ENCODE measurements at places on chromosomes 4 and X.

DNA sequence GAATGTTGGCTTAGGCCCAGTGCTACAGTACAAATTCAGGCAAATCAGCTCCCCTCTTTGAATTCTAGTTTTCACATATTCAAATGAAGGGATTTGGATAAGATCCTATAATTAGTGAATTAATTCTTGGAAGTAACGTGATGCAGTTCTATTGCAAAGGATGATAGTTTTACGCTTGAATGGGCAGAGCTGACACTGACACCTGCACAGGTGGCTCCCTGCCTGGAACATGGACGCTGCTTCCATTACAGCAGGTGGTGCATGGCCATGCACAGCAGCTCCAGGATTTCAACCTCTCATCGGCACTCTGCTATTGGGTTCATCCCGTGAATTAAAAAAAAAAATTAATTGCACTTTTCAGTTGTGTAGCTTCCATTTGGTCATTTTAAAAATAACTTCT lies 28.4 kb upstream of the RPS6KA6 start:
- no peak for DNase-seq

GRCh38 chr4:53522334-53522733 lies 69.0 kb downstream of the LNX1 start:
- DNase-seq = no peak

GRCh38 chr4:47651231-47651630 lies 166.2 kb downstream of the ATP10D start:
- DNase-seq = no peak

DNA sequence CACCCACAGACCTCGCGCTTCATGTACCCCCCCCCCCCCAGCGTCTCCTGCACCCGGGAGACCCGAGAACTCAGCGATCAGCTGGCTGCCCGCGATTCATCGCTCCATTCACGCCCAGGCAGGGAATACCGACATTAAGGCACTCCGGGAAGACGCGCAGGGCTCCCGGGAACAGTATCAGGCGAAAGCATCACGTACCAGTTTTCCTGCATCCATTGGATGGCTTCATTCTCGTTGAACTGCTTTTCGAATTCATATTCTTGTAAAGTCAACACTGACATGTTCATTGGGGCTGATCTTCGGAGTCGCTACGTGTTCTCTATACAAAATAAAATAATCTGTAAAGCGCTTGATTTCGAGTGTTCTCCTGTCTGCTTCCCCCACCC lies 373 bp downstream of the ELOVL6 start:
- peak; percentile 35 for DNase-seq

DNA sequence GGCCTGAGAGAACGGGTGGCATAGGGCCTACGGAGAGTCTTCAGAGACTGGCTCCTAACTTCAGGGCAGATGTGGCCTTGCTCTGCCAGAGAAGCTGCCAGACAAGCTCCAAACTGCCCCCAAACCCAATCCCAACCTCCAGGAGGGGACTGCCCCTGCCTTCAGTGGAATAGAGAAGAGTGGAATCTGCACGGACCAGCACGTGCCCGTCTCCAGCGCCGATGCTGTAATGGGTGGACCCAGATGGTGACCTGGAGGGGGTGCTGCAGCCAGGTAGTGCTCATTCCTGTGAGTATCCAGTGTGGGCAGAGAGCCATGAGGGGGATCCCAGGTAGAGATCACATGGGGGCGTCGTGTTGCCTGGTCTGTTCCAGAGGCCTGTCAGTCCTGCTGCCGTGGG lies 73.2 kb upstream of the NKX1-1 start:
- no peak for DNase-seq

DNA sequence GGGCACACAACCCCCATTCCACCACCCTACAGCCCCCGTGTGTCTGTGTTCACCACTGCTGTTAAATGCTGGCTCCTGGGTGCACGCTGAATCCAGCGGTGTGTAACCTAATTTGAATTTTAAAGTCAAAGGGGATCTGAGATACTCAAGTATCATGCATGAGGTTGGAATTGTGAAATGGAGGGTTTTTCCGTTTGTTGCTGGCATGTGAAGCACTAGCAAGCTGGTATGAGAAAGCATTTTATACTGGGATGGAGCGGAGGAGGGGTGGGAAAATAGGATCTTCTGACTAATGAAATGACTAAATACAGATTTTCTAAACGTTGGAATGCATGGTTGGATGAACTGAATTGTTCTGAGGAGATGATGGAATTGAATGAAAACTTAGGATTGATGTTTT lies 36.9 kb upstream of the FAT1 start:
- DNase-seq = peak; percentile 59

DNA sequence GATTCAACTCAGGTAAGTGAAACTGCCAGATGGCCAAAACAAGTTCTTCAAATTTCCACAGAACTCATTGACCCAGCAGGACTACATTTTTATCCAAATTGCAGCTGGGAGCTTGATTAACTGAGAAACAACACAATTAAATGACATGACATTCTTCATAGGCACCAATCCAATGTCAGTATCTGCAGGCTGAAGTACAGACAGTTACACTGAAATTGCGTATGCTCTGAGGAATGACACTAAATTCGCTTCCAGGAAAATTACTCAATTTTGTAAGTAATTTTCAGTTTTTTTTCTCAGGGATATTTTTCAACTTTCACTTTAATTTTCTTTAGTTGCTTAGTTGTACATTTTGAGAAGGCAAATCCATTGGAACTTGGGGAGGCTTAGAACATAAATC lies 4.5 kb downstream of the C1GALT1C1 start:
- DNase-seq = peak; percentile 47

GRCh38 chrX:102765217-102765616 lies 44.7 kb downstream of the GPRASP3 start:
- DNase-seq = peak; percentile 59

- DNase-seq = no peak
Measured at GRCh38 chr4:139085141-139085540, 69.6 kb downstream of the NOCT start.

DNA sequence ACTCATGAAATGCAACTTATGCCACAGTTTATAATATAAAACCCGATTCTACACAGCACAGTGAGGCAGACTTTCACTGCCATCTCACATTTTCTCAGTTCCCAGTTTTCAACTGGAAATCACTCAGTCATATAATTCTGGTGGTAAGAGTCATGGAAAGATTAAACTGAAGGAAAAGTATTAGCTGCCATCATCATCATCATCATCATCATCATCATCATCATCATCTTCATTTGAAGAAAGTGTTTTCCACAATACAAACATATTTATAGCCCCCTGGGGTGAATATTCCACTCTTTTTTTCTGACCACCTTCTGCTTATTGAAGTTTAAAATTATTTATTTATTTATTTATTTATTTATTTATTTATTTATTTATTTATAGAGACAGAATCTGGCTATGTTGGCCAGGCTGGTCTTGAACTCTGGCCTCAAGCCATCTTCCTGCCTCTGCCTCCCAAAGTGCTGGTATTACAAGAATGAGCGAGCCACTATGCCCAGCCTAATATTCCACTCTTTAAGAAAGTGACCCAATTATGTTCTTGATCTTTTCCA lies 6.0 kb upstream of the UBQLN2 start:
- no peak for DNase-seq

GRCh38 chrX:103220511-103221323 lies 5.8 kb downstream of the BEX4 start:
- DNase-seq = no peak

GRCh38 chr4:119861731-119862130 lies 204.9 kb downstream of the MAD2L1 start:
- no peak for DNase-seq

DNA sequence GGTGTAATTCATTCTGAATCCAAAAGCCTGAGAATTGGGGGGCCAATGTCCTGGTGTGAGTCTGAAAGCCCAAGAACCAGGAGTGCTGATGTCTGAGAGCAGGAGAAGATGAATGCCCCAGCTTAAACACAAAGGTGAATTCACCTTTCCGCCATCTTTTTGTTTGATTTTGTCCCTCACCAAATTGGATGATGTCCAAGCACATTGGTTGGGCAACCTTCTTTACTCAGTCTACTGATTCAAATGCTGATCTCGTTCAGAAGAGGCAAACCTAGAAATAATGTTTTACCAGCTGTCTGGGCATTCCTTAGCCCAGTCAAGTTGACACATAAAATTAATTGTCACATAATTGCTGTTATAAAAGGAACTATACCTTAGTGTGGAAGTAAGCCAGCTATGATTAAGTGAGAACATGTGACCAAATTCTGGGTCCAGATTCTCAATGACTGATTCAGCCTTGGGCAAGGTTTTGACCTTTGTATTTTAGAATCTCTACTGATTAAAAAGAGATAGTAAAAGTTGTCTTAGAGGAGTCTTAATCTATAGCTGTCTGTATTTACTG lies 34.5 kb upstream of the SLC4A4 start:
- DNase-seq = peak; percentile 10

DNA sequence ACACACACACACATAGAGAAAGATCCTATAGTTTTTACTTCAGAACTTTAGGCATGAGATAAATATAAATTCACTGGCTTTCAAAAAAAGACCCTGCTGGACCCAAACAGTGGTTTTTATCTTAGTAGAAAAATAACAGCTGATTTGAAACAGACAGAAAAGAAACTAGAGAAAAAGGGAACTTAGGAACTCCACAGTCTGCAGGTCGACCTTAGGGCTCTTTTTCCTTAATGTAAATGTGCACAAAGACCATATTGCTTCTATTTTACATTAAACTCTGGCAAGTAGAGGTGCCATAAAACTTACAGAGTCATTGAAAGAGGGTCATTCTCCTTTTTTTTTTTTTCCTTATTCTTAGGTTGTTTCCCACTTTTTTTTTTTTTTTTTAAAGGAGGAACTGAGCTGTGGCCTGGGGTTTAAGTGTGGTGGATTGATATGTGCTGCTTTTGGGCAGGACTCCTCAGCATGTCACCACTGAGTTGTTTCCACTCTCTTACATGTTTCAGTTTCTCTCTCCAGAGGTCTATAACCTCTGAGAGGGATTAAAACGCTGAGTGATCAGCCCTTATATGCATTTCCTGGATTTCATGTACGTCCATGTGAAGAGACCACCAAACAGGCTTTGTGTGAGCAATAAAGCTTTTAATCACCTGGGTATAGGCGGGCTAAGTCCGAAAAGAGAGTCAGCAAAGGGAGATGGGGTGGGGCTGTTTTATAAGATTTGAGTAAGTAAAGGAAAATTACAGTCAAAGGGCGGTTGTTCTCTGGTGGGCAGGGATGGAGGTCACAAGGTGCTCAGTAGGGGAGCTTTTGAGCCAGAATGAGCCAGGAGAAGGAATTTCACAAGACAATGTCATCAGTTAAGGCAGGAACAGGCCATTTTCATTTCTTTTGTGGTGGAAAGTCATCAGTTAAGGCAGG lies 70.8 kb upstream of the PACRGL start:
- DNase-seq = no peak

- no peak for DNase-seq
Measured at GRCh38 chr4:101258883-101259282, 88.4 kb downstream of the PPP3CA start.

GRCh38 chr4:139959396-139959795 lies 194.6 kb downstream of the MAML3 start:
- no peak for DNase-seq

DNA sequence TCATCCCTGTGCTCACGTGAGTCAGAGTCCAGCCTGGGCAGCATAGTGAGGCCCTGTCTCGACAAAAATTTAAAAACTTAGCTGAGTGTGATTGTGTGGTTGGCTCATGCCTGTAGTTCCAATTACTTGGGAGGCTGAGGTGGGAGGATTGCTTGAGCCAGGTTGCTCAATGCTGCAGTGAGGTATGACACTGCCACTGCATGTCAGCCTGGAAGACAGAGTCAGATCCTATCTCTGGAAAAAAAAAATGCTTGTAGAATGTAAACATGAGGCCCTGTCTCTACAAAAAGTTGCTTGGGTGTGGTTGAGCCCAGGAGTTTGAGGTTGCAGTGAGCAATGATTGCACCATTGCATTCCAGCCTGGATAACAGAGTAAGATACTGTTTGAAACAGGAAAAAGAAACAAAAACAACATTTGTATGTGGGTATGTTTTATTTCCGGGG lies 11.3 kb upstream of the YTHDC1 start:
- peak; percentile 61 for DNase-seq

GRCh38 chr4:139767168-139767567 lies 101.5 kb downstream of the MGST2 start:
- DNase-seq = peak; percentile 84

DNA sequence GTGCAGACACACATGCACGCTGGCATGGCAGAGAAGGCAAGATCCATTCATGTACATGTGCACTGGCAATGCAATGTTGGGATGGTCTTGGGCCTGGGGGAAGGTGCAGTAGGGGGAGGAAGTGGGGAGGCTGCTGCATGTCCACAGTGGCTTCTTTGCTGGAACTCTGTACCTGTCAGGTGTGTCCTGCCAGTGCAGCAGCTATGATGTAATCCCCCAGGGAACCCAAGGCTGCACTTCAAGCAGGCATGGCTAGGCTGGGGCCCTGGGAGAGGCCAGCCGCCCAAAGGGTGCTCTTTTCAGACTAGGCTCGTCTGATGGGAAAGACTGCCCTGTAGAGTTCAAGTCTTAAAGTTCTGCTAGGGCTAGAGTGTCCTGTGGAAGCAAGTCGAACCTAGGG lies 1304.0 kb downstream of the FAM133A start:
- DNase-seq = no peak

- no peak for DNase-seq
Measured at GRCh38 chrX:145773006-145773405, 44.6 kb upstream of the SLITRK2 start.

- no peak for DNase-seq
Measured at GRCh38 chrX:38848671-38849455, 47.6 kb downstream of the MID1IP1 start.

DNA sequence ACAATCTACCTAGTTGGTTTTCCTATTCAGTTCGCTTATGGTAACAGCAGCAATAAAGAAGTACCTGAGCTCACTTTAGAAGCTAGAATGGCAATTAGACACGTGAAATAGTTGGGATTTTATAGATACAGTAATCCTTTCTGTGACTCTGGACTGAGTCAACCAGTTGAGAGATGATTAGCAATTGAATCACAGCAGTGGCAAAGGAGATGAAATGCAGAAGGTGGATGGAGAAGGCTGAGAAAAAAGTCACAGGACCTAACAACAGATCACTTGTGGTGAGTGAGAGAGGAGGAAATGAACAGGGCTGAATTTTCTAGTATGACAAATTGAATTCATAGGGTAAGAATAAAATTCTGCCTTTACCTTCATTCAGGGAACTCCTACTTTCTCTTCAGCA lies 197.1 kb upstream of the MAGEB18 start:
- DNase-seq = no peak

GRCh38 chrX:67612231-67612630 lies 68.4 kb downstream of the AR start:
- no peak for DNase-seq

DNA sequence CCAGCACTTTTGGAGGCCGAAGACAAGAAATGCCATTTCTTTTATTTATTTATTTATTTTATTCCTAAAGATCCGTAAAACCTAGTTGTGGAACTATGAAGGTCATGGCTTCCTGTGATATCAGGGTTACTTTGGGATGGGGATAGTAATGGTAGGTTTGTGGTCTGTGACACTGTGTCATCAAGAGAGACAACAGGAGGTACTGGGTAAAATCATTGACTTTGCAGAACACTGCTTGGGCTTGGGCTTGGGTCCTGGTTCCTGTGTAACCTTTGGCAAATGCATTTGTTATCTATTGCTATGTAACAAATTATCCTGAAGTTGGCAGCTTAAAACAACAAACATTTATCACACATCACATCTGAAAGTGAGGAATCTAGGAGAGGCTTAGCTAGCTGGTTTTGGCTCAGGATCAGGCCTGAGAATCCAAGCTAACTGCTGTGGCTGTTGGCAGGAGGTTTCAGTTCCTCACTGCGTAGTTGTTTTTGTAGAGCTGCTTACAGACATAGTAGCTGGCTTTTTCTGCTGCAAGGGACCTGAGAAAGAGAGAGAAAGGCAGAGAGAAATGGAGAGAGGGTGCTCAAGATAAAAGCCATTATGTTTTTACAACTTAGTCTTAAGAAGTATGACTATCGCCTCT lies 576.4 kb upstream of the SLIT2 start:
- peak; percentile 52 for DNase-seq

GRCh38 chrX:118143578-118143977 lies 27.0 kb upstream of the KLHL13 start:
- DNase-seq = no peak

All from AG20443 (cell line).